ENCODE measurements at places on chromosomes 3 and 15. TPM values are rescaled to one million over a fixed set of nuclear protein-coding genes. Genes with fewer than 3 reads are reported as not detected.

- H3K36me3 ChIP-seq = no peaks in the 10 kb centered on the region
- no peak overlapping the region for H3K4me3 ChIP-seq
- peak overlapping the region; percentile 83 for H3K27ac ChIP-seq
Measured at GRCh38 chr15:66803182-66803729, 101.2 kb downstream of the SMAD6 start.

- H3K4me3 ChIP-seq = no peak overlapping the region
- H3K4me1 ChIP-seq = no peaks in the 10 kb centered on the region
- H3K36me3 ChIP-seq = no peaks in the 10 kb centered on the region
- no peaks in the 10 kb centered on the region for H3K27me3 ChIP-seq
- DNase-seq = no peak
Measured at GRCh38 chr3:21477541-21478288, 273.3 kb downstream of the ZNF385D start.

GRCh38 chr3:99568663-99569335 is 69.6 kb upstream of the COL8A1 start:
- no peak overlapping the region for H3K27ac ChIP-seq
- H3K4me3 ChIP-seq = no peak overlapping the region
- no peak for DNase-seq
- no peaks in the 10 kb centered on the region for H3K36me3 ChIP-seq
- no peaks in the 10 kb centered on the region for H3K27me3 ChIP-seq

GRCh38 chr15:59646277-59646676 is 11.0 kb downstream of the GTF2A2 start:
- H3K4me1 ChIP-seq = no peaks in the 10 kb centered on the region
- H3K4me3 ChIP-seq = no peak overlapping the region
- no peak overlapping the region for H3K27ac ChIP-seq
- H3K36me3 ChIP-seq = no peaks in the 10 kb centered on the region
- no peak for DNase-seq

DNA sequence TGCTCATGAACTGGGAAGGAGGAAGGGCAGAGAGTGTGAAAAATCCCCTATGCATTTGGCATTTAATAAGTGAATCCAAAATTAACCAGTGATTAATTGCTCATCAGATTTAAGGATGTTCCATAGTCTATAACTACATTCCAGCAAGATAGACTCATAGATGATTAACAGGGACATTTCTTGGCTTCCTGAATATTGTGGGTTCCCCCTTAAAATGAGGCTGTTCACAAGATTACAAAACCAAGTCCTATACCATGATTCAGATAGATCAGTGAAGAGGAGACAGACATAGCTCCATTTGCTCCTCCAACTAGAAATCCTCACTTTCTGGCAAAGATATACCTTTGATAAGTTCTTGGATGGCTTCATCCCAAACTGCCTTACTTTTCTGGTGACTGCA is 15.4 kb downstream of the RASGRP1 start:
- no peak for DNase-seq
- H3K4me1 ChIP-seq = no peaks in the 10 kb centered on the region
- no peaks in the 10 kb centered on the region for H3K36me3 ChIP-seq
- H3K4me3 ChIP-seq = no peak overlapping the region
- no peaks in the 10 kb centered on the region for H3K27me3 ChIP-seq

DNA sequence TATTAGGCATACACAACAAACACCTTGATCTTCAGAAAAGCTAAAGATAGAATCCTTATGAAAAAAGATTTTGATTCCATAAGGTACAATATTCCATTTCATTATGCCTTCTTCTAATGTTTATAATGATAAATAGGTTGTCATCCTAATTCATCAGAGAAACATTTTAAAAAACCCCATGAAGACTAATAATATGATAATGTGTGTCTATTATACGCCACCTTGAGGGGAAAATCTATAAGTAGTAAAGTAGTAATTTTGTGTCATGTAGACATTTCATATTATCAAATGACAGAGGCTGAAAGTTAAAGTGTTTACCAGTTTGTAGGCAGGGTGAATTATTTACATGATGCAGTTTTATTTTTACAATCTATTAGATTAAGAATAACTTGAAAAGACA is 524.3 kb downstream of the GBE1 start:
- no peaks in the 10 kb centered on the region for H3K36me3 ChIP-seq
- H3K4me1 ChIP-seq = no peaks in the 10 kb centered on the region
- no peak overlapping the region for H3K4me3 ChIP-seq
- no peak for DNase-seq

GRCh38 chr3:59300733-59301132 is 250.9 kb upstream of the CFAP20DC start:
- no peak overlapping the region for H3K27ac ChIP-seq
- no peak for DNase-seq
- no peaks in the 10 kb centered on the region for H3K4me1 ChIP-seq
- H3K36me3 ChIP-seq = no peaks in the 10 kb centered on the region

GRCh38 chr3:186477876-186478275 is 66.3 kb downstream of the CRYGS start:
- H3K4me3 ChIP-seq = no peak overlapping the region
- peaks cover 12% of the 10 kb centered on the region for H3K4me1 ChIP-seq
- no peak overlapping the region for H3K27ac ChIP-seq
- no peaks in the 10 kb centered on the region for H3K27me3 ChIP-seq
- no peak for DNase-seq

DNA sequence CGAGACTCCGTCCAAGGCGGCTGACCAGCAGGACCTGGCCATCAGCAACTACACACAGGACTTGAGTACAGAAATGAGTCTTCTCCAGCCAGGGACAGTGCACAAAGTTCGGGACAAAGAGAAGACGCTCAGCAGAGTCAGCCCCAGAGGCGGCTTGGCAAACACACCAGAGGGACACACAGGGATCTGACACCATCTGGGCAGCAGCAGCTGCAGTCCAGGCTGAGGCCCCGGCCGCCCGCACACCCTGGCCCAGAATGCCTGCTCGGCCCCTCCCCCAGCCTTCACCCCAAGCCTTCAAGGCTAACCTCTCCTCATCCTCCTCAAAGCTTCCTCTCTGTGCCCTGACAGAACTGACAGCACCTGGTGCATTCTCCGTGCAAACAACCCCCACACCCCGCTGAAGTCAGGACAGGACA is 61.1 kb downstream of the XXYLT1 start:
- peaks cover 25% of the 10 kb centered on the region for H3K4me1 ChIP-seq
- no peak overlapping the region for H3K4me3 ChIP-seq
- no peaks in the 10 kb centered on the region for H3K36me3 ChIP-seq
- peak overlapping the region; percentile 67 for H3K27ac ChIP-seq
- no peak for DNase-seq

DNA sequence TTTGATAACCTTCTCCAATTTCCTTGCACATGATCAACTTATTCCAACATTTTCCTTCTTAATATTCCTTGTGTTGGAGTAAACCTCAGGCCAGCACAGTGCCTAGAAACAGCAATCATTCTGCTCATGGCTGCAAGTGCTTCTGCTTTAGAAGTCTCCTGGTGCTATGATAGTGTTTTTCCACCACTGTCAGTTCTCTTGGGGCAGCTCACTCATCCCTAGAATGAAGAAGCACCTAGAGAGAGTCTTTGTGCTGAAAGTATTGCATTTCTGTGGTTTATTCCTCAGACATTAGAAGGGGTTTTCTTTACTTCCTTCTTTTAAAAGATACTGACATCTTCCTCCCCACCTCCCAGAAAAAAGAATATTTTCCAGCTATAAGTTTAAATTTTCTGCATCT is 183.5 kb downstream of the RYR3 start:
- H3K4me1 ChIP-seq = no peaks in the 10 kb centered on the region
- H3K27me3 ChIP-seq = no peaks in the 10 kb centered on the region
- H3K27ac ChIP-seq = no peak overlapping the region
- no peaks in the 10 kb centered on the region for H3K36me3 ChIP-seq
- DNase-seq = no peak

DNA sequence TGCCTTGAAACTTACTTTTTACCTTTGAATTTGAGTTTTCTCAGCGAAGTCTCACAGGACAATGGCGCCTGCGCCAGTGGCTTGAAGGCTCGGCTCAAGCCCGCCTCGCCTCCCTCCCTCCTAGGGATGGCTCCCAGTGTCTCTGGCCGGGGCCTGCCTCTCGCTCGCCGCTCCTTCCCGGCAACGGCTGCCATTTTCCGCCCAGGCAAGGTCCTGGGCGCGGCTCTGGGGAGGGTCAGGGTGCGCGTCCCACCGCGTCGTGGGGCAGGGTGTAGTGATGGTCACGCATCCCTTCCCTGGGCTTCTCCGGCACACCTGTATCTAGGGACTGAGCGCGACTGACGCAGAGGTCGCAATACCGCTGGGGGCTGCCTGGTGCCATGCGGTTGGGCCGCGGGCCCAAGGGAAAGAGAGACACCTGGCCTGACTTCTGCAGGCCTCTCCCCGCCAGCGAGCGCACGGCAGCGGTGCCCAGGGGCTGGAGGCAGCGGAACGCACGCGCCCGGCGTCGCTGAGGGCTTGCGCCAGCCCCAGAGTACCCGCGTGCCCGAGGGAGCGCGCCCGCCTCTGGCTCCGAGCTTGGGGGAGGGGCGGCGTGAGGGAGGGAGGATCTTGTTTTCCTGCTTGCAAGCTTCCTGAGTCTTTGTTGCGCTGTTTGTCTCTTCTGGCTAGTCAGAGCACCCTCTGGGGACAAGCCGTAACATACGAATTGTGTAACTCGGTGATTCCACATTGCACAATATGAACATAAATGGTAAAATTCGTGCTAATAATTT is 20.7 kb upstream of the FEM1B start:
- DNase-seq = peak; percentile 88
- H3K4me3 ChIP-seq = no peak overlapping the region
- H3K27ac ChIP-seq = peak overlapping the region; percentile 79
- no peaks in the 10 kb centered on the region for H3K36me3 ChIP-seq
- peaks cover 4% of the 10 kb centered on the region for H3K4me1 ChIP-seq

DNASE1L3 gene
- not detected for total RNA-seq

CPNE9 gene
- not detected for total RNA-seq
